ENCODE measurements at places on chromosomes 11 and 22. TPM values are rescaled to one million over a fixed set of nuclear protein-coding genes. Genes with fewer than 3 reads are reported as not detected.

The P2RX6 gene
- polyA plus RNA-seq, result 1.1 TPM

The RRAS2 gene
- 31.3 TPM for polyA plus RNA-seq

The RTN4R gene
- 0.75 TPM for polyA plus RNA-seq

The SH3BP1 gene
- polyA plus RNA-seq, result 3.5 TPM

The RTL10 gene
- 8.0 TPM for polyA plus RNA-seq

The OR2AT4 gene
- 0.88 TPM for polyA plus RNA-seq

- no peaks in the 10 kb centered on the region for H3K27me3 ChIP-seq
- H3K36me3 ChIP-seq, result peaks cover 7% of the 10 kb centered on the region
- H3K27ac ChIP-seq, result no peak overlapping the region
- DNase-seq, result no peak
- H3K4me3 ChIP-seq, result no peak overlapping the region
Observed at GRCh38 chr11:125583496-125583895, 9.2 kb upstream of the STT3A start.

DNA sequence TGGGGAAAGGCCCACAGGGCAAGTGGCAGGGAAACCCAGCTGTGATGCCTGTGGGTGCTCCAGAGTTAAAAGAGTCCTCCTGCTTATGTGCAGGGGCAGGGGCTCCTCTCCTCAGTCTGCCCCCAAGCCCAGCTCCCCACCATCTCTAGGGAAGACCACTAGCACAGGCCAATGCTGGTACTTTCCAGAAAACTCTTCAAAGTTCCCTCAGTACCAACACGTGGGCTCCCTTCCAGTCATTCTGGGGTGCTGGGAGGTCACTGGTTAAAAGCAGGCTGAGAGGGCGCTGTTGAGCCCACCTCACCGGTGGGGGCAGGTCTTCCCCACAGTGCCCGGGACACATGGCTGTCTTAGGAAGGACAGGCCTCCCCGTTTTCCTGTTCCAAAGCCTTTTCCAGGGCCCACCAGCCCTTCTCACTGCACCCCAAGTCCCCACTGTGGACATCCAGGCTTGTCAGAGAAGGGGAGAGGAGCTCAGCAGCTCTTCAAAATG is 154.6 kb downstream of the TRIM29 start:
- no peaks in the 10 kb centered on the region for H3K36me3 ChIP-seq
- no peak overlapping the region for H3K27ac ChIP-seq

DNA sequence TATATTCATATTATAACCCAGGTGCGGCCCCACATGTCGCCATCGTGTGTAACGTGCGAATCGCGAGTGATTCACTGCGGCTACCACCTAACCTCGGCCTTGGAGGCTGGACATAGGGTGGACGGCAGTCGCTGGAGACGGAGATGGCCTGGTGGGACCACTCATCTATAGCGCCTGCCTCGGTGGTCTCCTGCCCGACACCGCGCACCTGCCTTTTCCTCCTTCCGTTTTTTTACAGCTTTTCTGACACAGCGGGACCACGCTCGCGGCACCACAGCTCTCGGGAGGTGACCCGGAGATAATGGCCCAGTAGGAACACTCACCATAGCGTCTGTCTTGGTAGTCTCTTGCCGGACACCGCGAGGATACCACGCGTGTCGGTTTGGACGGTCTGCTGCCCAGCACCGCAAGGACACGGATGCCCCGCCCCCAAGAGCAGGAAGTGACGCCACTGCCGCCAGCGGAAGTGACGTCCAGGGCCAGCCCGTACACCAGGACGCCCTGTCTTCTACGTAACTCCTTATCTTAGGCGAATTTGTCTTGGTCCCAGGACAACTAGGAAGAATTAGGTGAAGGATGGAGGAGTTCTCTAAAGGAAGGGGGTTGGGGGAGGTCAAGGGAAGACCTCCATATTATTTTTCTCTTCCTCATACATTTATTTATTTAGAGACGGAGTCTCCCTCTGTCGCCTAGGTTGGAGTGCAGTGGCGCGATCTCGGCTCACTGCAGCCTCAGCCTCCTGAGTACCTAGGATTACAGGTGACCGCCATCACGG is 6.4 kb downstream of the SNU13 start:
- no peak overlapping the region for H3K27ac ChIP-seq
- H3K27me3 ChIP-seq, result no peaks in the 10 kb centered on the region
- no peak overlapping the region for H3K4me3 ChIP-seq
- H3K36me3 ChIP-seq, result peaks cover 4% of the 10 kb centered on the region

DNA sequence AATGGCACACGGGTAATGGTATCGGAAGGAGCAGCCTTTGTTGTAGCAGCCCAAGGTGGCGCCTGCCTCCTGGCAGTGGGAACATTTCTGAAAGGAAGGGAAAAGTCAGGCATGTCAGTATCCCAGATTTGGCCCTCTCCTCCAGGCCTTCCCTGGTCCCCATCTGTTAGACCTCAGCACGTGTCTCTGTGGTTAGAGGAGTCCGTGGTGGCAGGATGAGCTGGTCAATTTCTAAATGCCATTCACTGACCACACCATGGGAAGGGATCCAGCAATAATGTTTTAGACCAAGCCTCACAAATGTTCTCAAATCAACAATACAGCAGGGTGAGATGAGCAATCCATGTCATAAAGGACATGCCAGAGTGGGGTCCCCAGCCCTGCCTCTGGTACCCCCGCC is 49.0 kb upstream of the CYP2D6 start:
- peaks cover 7% of the 10 kb centered on the region for H3K4me1 ChIP-seq
- H3K36me3 ChIP-seq, result no peaks in the 10 kb centered on the region
- DNase-seq, result no peak
- no peak overlapping the region for H3K4me3 ChIP-seq

Data from aorta (tissue), 5 donors.